ENCODE measurements at places on chromosomes 4 and X.

GRCh38 chr4:40462326-40462725, 127.2 kb downstream of the CHRNA9 start:
- no peak for DNase-seq

- DNase-seq: no peak
Observed at GRCh38 chr4:9894644-9895332, 113.4 kb downstream of the DRD5 start.

GRCh38 chrX:1102786-1103185, 109.7 kb downstream of the CRLF2 start:
- DNase-seq: no peak

DNA sequence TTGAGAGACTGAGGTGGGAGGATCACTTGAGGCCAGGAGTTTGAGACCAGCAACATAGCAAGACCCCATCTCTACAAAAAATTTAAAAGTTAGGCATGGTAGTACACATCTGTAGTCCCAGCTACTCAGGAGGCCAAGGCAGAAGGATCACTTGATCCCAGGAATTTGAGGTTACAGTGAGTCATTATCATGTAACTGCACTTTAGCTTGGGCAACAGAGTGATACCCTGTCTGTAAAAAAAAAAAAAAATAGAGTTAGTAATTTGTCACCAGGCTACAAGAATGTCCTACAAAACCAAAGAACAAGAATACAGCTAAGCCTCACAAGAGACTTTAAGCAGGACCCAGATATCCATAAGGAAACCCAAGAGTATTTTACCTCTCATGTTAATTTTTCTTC, 27.0 kb upstream of the RAB28 start:
- no peak for DNase-seq

GRCh38 chr4:117327491-117327890, 242.1 kb upstream of the TRAM1L1 start:
- no peak for DNase-seq

GRCh38 chr4:17418010-17418409, 93.9 kb downstream of the QDPR start:
- no peak for DNase-seq

DNA sequence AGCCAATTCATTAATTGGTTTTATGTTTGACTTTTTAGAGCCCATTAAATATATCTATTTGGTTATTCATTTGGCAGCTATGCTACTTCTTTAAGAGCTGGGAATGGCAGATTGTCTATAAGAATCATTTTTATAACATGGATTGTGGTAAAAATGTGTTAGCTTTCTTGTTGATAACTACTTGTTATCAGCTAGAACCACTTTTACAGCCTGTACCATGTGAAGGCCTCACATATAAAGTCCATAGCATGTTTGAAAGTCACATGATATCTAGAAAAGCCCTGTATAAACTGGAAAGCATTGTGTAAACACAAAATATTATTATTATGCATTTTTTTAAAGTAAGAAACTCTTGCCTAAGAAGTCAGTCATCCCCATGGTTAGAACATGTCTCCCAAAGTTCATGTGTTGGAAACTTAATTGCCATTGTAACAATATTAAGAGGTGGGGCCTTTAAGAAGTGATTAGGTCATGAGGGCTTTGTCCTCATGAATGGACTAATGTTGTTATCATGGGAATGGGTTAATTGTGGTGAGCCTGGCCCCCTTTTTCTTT, 110.9 kb upstream of the BMP2K start:
- no peak for DNase-seq

- no peak for DNase-seq
Observed at GRCh38 chrX:79169484-79169883, 25.0 kb downstream of the GPR174 start.

DNA sequence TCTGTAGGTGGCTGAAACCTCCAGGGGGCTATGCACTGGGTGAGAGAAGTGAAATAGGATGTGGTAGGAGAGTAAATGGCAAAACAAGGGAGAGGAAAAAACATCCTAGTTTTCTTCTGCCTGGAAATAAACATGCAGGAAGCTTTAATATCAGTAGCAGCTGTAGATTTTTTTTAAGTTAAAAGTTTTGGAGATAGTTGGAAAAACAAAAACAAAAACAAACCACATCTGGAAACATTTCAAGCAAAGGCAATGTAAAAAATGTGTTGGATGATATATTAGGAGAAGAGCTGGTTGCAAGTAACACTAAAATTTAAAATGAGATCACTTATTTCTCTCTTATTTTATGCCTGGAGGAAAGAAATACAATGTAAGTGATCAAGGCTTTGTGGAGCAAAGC, 388.0 kb downstream of the SPRY1 start:
- no peak for DNase-seq

DNA sequence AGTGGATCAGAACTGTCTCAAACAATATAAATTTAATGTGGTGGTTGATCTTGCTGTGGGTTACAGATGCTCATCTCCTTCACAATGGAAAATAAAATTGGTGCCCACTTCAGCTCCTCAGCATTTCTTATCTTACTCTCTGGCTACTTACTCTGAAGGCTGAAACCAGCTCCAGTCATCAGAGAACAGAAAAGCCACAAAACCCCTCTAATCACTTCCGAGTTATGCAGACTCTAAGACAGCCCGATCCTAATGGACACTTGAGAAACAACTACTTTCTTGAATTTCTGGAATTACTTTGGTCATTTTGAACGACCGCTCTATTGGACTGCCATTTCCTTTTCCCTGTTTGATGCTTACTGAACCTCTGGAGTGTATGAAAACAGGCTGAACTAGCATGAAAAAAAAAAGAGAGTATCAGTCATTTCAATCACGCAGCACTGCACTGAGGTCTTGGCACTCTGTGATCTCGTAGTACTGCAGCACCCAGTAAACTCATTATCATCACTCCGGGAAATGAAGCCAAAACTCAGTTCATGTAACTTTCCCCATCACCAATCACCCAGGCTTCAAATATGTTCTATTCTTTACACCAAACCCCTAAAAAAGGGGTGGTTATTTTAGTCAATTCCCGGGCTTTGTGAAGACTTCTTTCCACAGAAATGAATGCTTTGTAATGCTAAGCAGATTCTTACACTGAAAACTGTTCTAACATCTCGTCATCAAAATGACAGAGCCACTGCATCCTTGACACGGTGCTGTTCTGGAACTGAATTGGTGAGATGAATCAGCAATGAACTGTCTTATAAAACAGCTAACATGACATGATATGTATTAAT, 54.5 kb downstream of the TSPAN5 start:
- DNase-seq: no peak

DNA sequence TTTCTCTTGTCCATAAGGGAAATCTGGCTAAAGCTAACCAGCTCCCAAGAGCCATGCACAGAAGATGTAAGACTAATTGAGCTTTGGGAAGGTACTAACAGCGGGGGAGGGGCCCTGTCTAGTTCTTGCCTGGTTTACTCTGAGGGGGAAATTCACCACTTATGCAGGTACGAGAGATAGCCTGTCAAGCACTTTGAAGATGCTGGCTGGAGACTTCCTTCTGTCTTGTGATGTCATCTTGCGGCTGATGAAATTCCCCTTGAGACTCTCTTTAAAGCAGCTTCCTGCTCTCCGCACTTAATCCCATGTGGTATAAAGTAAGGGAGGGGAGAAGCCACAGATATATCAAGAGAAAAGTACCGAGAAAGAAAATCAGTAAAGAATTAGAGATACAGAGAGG, 345.3 kb downstream of the MAPK10 start:
- DNase-seq: no peak

DNA sequence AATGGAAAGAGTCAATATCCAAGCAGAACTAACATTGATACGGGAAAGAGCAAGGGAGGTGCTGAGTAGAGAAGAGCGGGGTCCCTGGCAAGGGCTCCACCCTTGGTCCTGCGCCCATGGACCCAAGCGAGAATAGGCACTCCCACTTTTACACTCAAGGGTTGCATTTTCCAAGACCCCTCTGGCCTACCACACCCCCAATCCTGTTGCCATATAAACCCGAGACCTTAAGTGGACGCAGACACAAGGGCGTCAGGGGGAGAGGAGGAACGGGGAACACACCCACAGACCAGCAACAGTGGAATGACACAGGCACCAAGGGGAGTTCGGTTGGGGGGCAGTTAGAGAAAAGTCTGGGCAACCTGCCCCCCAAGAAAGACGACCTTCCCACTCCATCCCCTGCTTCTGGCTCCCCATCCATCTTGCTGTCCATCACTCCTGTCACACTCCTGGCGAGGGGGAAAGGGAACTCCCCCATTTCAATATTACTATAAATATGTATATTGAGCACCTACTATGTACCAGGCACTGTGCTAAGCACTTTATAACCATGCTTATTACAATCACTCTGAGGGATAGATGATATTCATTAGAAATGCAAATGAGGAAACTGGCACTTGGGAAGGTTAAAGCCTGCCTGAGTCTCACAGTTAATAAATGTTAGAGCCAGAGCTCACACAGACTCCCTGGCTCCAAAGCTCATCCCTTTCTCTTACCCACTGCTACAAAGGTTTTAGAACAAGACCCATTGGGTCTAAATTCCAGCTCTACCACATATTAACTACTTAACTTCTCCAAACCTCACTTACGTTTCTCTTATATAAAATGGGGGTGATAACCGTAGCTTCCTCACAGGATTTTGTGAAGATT, 51.7 kb downstream of the SCD5 start:
- no peak for DNase-seq

GRCh38 chrX:16771483-16772398, 14.5 kb upstream of the TXLNG start:
- DNase-seq: no peak

GRCh38 chrX:42886519-42886918, 108.6 kb upstream of the PPP1R2C start:
- no peak for DNase-seq

DNA sequence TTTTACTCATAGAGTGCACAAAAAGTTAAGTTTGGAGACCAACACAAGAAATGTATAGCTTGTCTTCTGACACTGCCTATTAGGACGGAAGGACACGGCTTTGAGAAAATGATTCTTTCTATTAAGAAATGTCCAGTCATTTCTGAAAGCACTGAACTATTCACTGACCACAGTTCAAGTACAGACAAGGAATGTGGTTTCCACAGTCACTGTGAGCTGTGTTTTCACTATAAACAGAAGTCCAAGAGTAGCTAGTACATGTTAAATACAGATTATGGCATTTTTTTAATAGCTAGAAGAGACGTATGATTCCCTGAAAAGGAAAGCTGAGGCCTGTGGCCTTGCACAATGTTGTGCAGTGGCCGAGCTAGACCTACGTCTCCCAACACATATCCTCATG, 115.1 kb upstream of the GPM6A start:
- DNase-seq: no peak

- DNase-seq: no peak
Observed at GRCh38 chr4:69760455-69760854, at the start of gene SULT1B1. TSS of gene SULT1B1 (minus strand) at chr4:69760620. CDS start at chr4:69755217, 5,403 bp downstream.

DNA sequence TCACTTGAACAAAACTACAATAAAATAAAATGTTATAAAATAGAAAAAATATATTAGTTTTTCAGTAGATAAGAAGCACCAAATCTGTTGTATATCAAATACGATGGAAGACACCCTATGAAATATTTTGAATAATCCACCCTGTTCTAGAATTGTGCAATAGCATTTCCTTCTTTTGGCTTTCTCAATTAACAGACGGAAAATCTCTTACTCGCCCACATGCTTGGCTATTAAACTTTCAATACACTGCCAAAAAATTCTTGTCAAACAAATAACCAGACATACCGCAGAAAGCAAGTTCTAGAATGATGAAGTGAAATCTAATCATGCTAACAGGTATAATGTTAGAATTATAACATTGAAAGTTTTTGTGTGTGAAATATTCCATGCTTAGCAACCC, 671.6 kb upstream of the SLIT2 start:
- no peak for DNase-seq

DNA sequence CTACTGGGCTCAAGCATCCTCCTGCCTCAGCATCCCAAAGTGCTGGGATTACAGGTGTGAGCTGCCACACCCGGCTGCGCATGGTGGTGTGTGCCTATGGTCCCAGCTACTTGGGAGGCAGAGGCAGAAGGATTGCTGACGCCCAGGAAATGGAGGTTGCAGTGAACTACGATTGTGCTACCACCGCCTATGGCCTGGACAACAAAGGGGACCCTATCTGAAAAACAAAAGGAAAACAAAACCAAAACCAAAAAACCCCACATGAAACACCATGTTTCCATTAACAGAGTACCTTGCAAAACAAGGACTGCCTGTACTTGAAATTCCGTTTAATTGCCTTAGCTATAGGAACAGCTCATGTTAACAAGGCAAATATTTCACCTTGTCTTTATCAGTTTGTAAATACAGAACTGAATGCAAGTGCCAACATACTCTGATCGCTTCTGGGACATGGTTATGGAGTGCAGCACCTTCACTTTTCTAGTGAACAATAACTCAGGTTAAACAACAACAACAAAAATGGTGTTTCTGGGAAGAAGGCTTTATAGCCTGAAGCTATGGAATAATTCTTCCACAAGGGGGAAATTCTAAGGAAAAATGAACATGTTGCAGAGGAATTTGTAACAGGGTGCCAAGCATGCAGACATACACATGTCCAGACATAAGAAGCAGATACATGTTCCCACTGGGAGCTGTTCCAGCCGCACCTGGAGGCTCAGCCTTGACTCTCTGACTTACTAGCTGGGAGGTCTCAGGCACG, 73.2 kb upstream of the STS start:
- no peak for DNase-seq

GRCh38 chr4:17155486-17155885, 257.0 kb upstream of the LDB2 start:
- no peak for DNase-seq

DNA sequence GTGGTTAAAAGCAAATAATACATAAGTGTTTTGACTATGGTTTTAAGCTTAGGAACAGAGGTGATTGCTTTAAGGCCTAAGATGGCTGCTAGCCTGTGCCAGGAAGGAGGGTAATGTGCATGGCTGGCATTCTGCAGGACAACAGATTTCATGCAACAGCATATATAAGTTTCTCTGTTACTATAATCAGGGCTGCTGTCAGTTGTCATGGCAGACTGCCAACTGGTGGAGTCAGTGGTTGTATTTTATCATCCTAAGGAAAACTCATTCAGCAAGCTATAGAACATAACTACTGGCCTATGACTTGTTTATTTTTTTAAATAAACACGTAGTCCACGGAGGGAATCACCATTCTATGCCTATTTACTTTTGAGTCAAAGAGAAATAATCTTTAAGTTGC, 77.7 kb upstream of the DCAF8L1 start:
- no peak for DNase-seq

GRCh38 chr4:149266301-149266700, 549.3 kb downstream of the IQCM start:
- DNase-seq: no peak

- no peak for DNase-seq
Observed at GRCh38 chr4:185016101-185016940, 2.0 kb upstream of the HELT start.

- no peak for DNase-seq
Observed at GRCh38 chr4:5412296-5412695, 296.1 kb downstream of the EVC2 start.

DNA sequence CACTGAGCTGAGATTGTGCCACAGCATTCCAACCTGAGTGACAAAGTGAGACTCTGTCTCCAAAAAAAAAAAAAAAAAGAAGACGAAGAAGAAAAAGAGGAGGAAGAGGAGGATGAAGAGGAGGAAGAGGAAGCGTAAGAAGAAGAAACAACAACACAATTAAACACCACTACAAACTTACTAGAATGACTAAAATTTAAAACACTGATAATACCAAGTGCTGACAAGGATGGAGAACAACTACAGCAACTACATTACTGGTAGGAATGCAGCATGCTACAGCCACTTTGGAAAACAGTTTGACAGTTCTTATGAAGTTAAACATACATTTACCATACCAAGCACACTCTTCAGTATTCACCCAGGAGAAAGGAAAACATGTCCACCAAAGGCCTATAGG, 24.1 kb downstream of the LRBA start:
- DNase-seq: no peak
